ENCODE measurements at places on chromosomes 2 and 18.
A peak's percentile ranks its signal among the peaks of the same experiment; 100 is the strongest.

GRCh38 chr2:27281442-27281841, 787 bp upstream of the TRIM54 start:
- no peak for DNase-seq

- no peak for DNase-seq
Measured at GRCh38 chr2:223197046-223197445, 145.1 kb downstream of the KCNE4 start.

- DNase-seq: no peak
Measured at GRCh38 chr18:56451188-56451587, 187.2 kb downstream of the TXNL1 start.

GRCh38 chr2:54240515-54241469, 15.2 kb downstream of the TSPYL6 start:
- DNase-seq: peak; percentile 60

DNA sequence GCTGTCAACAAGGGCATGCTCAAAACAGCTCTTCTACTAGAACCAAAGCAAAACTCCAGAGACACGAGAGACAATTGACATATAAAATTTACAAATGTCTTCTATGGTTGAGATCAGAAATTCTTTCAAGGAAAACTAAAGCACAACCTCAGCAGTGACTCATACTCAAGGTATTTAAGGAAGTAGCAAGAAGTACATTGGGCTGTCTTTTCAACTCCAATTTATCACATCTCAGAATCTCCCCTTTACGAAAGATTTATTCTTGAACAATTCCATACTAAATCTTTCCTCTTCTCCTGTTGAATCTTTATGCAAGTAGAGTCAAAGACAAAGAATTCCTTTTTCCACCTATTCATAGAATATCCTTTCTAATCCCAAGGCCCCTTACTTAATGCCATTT, 324.0 kb downstream of the IRS1 start:
- DNase-seq: peak; percentile 41

GRCh38 chr2:62657783-62658182, 47.7 kb upstream of the EHBP1 start:
- DNase-seq: no peak

- no peak for DNase-seq
Measured at GRCh38 chr2:8031370-8031769, 650.5 kb upstream of the ID2 start.

DNA sequence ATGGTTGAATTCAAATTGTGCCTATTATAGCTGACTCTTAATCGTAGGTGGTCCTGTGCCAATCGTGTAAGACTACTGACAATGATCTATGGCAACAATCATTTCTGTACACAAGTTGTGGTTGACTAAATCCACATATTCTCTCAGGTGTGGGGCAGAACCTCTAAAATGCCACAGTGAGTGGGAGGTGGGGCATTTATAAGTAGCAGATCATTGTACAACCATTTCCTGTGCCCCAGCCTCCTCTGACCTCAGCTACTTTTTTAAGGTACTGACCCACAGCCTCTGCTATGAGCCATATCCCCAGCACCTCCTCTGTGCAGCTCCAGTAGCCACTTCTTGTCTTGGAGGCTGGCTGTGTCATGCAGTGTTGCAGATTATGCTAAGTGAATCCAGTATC, 48.6 kb upstream of the RAPH1 start:
- peak; percentile 64 for DNase-seq

DNA sequence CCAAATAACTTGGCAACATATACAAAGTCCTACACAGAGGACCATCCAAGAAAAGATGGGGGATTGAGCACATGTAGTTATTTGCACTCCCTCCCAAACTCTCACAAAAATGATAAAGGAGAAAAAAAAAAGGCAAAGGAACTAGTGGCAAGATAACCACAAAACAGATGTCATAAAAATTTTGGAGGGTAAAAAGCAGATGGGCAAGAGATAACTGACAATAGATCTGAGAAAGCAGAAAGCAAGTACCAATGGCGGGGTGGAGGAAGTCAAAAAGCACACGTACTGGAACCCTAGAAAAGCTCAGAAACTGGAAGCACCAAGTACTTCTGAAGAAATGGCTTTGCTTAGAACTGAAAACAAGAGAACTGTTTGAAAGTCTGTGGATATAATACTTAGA, 82.0 kb downstream of the WDPCP start:
- no peak for DNase-seq

DNA sequence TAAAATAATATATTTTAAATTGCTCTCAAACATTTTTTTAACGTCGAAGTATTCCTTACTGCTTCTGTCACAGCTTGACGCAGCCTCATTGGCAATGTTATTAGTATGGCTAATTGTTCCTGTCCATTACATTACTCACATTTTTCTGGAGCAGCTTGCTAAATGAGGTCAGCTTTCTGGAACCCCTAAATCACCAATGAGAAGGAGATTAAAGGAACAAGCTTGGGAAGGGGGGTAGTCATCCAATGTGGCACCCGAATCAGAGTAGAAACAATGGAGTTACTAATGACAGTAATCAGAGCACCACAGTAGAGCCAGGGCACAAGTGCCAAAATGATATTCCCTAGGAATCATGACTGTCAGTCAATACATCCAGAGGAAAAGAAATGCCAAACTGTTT, 5.1 kb downstream of the NEUROD1 start:
- DNase-seq: no peak

DNA sequence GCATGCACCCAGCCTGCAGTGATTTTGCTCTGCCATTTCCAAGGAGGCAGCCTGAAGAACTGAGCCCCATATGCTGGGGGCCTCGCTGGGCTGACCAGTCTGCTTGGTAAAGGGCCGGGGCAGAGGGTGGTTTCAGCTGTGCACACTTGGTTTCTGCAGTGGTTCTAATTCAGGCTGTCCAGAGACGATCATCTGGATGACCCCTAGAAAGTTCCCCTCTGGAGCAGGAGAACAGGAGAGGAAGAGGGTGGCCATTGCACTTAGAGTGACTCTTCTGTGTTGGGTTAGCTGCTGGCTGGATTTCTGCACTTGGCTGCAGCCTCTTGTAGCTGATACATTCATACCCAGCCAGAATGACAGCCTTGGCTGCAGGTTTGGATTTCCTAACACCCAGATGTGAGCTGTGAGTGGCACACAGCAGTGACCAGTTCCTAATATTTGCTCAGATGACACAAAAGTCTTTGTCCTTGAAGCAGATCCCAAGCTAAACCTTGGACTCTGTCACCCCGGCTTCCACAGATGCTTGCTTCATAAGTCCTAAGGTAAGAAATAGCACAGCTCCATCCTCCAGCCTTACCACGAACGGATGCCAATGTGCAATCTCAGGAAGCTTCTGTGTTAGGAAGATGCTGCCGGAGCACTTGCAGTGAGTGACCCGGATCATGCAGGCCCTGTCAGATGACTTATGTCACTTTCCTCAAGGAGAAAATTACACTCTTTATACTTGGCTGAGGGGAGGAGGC, 105.6 kb downstream of the HNRNPLL start:
- no peak for DNase-seq

GRCh38 chr18:45173799-45174519, 441.3 kb upstream of the SLC14A2 start:
- DNase-seq: no peak

- peak; percentile 41 for DNase-seq
Measured at GRCh38 chr18:11268741-11269233, 119.4 kb upstream of the PIEZO2 start.

- DNase-seq: no peak
Measured at GRCh38 chr2:160096409-160096808, 34.0 kb upstream of the PLA2R1 start.

DNA sequence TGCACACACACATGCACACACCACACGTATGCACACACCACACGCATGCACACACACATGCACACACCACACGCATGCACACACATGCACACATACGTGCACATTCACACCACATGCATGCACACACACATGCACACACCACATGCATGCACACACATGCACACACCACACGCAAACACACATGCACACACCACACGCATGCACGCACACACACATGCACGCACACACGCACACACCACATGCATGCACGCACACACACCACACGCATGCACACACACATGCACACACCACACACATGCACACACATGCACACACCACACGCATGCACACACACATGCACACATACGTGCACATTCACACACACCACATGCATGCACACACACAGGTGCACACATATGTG, 169.8 kb upstream of the SALL3 start:
- no peak for DNase-seq

DNA sequence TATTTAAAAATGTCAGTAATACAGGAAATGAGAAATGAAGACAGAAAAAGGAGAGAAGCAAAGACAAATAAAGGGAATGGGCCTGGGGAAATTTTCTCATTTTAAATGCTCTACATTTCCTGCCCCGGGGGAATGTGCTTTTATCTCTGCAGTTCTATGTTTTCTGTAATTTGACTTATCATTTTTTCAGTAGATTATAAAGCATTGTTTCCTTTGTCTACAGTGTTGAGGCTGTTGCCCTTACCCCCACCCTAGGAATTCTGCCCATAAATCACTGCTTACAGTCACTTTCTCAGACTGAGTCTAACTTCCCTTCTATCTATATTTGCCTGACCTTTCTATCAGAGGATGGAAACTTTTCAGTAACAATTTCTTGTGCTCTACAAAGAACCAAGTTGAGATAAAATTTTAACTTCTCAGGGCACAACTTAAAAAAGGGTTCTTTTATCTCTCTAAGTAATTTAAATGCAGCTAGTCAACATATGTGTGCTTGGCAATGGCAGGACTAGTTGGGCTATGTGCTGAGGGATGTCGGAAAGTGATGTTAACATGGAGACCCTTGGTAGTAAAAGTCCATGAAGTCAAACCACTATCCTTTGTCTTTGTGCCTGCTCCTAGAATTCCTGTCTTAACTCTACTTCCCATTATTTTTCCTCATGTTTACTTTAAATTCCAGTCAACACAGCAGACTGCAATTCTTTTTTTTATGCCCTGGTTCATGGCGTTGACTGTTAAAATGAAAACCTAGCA, 146.5 kb upstream of the MMADHC start:
- peak; percentile 39 for DNase-seq

- no peak for DNase-seq
Measured at GRCh38 chr2:15058015-15058720, 425.7 kb downstream of the LRATD1 start.

GRCh38 chr18:29648891-29649290, 1393.7 kb downstream of the DSC3 start:
- no peak for DNase-seq

DNA sequence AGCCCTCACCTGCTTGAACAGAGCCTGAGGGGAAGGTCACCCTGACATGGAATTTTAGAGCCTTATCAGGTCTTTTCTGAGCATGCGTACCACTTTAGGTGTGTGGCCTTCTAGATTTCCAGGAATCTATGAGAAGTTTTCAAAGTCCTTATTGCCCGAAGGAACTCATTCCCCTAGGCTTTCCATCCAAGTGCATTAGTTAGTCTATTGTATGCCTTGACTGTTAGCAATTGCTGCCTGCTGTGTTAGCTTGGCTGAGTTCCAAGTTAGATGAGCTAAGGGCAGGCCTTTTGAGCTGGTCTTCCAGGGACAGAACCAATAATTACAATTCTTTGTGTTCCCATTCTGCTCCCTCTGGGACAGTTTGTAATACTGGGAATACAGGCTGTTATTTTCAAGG, 30.8 kb upstream of the PUM2 start:
- no peak for DNase-seq

DNA sequence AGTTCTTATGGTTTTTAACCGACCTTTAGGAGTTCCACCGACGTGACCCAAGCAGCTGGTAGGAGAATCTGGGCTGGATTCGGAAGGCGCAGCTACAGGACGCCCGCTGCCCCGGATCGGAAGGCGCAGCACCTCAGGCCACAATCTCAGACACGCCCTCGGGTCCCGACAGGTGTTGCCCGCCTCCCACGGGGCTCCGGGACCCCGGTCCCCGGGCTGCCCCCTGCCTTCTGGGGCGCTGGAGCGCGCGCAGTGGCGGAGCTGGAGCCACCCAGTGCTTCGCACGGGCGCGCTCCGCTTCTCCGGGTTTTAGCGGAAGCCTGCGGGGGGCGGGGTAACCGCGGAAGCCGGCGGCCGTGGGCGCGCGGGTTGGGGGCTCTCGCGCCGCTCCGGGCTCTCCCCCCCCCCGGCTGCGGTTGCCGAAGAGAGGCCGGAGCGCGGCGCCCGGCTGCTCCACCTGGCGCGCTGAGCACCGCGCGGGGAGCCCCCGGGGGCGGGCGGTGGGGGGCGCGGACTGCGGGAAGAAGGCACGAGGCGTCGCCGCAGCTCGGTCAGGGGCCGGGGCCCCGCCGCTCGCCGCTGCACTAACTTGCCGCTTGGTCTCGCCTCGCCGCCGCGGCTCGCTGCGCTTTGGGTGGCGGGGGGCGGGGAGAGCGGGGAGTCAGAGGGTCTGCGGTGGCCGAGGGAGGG, 718.8 kb downstream of the DPP10 start:
- no peak for DNase-seq

GRCh38 chr2:107385921-107386320, 440.8 kb upstream of the RGPD4 start:
- no peak for DNase-seq

- DNase-seq: peak; percentile 49
Measured at GRCh38 chr2:6372317-6372901, 493.3 kb downstream of the CMPK2 start.

GRCh38 chr2:128105072-128105471, 14.1 kb downstream of the UGGT1 start:
- DNase-seq: no peak

DNA sequence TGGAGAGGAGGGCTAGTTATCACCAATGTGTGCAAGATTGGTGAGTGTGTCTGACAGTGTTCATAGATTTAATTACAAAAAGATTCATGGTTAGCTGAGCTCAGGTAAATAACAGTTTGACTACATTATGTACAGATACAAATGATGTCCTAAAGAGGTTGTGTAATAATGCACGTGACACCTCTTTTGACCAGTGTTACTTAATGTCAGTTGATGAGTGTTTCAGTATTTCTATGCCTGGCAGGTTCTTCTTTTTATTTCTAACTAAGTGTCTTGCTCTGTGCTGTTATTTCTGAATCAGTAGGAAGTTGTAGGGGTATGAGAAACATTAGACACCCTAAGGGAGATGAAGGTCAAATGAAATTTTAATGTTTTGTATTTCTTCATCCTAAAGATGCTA, 7.9 kb upstream of the INHBB start:
- DNase-seq: no peak

DNA sequence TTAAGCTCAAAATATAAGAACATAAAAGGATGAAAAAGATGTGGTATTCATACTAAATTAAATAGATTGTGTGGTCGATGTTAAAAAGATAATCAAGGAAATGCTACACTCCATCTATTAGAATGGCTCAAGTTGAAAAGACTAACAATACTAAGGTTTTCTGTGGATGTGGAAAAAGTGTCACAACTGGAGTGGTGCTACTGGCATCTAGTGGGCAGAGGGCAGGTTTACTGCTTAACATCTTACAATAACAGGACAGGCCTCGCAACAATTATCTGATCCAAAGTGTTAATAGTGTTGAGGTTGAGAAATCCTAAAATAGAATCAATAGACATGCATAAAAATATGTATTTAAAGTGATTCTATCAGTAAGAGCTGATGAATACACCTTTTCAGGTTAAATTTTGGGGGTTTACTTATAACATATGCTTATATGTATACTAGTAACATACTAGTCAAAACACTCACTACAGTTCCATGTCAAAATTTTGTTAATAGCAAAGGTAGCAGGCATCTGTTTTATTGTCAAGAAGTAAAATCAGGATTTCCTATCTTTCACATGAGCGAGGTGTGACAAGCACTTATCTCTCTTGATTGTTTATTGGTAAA, 91.5 kb upstream of the TMEFF2 start:
- DNase-seq: peak; percentile 45

Data from GM03348 (cell line).